ENCODE measurements at places on chromosomes 2 and 18.

DNA sequence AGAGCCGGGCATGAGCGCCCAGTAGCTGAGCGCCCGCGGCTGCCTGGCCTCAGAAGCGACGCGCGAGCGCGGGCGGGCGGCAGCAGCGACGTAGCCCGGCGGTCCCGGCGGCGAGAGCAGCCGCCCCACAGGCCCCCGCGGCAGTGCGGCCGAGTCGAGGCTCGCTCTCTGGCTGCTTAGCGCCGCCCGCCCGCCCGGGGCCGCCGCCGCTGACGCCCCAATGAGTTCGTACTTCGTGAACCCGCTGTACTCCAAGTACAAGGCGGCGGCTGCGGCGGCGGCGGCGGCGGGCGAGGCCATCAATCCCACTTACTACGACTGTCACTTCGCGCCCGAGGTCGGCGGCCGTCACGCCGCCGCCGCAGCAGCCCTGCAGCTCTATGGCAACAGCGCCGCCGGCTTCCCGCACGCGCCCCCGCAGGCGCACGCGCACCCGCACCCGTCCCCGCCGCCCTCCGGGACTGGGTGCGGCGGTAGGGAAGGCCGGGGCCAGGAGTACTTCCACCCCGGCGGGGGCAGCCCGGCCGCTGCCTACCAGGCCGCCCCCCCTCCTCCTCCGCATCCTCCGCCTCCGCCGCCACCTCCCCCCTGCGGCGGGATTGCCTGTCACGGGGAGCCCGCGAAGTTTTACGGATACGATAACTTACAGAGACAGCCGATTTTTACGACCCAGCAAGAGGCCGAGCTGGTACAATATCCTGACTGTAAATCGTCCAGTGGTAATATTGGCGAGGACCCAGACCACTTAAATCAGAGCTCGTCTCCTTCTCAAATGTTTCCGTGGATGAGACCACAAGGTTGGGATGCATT lies 847 bp downstream of the HOXD8 start:
- no peak for DNase-seq

DNA sequence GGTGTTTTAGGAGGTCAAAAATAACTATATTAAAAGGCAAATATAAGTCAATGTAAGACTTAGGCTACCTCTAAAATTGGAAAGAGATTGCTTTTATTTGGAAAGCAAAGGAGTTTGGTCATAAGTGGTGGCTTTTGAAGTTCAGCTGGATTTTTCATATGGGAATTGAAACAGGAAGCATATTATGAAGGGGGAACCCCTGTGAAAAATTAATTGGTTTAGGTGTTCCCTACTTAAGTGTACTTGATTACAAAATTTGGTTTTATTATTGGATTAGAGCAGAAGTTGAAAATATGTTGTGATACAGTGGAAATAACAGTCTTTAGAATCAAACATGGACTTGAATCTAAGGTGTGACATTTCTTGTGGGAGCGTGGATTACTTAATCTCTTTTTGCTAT lies 121.4 kb upstream of the TTC27 start:
- DNase-seq: no peak

GRCh38 chr2:60958361-60958760 lies 59.2 kb upstream of the PEX13 start:
- no peak for DNase-seq

DNA sequence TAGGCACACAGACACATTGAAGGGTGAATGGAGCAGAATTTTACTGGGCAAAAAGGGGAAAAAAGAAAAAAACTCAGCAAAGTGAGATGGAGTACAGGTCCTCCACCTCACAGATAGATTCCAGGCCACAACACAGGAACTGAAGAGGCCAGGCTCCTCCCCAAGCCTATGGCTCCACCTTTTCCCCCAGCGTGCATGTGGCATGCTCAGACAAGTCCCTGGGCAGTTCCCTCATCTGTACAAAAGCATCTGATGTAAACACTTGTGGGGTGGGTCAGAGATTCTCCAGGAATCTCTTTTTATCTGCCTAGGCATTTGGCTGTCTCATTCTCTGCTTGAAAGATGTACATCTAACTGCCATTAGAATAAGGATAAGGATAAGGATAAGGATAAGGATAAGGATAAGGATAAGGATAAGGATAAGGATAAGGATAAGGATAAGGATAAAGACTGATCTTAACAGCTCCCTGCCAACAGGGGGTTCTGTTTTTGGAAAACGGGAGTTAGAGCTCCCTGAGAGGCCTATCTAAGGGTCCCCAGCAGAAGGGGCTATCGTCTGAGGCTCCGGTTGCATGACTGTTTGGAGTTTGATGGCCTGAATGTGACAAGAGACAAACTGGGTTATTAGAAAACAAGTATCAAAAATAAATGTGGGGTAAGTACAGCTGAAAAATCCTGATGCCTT lies 17.2 kb upstream of the ASXL3 start:
- no peak for DNase-seq

- no peak for DNase-seq
Observed at GRCh38 chr2:75545387-75545786, 15.4 kb downstream of the EVA1A start.

DNA sequence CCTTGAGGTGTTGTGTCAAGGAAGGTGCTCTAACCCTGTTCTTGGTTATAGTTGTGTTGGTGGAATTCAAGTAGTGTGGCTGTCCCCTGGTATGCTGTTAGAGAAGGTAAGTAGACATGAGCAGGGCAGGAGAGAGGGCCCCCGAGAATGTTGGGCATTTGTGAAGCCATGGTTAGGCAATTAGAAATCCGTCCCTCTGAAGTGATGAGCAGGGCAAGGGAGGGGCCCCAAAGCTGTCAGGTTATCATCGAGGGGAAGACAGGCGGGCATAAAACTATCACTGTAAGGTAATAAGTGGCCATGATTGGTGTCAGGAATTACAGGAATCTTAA lies 5.2 kb downstream of the XRCC5 start:
- no peak for DNase-seq

DNA sequence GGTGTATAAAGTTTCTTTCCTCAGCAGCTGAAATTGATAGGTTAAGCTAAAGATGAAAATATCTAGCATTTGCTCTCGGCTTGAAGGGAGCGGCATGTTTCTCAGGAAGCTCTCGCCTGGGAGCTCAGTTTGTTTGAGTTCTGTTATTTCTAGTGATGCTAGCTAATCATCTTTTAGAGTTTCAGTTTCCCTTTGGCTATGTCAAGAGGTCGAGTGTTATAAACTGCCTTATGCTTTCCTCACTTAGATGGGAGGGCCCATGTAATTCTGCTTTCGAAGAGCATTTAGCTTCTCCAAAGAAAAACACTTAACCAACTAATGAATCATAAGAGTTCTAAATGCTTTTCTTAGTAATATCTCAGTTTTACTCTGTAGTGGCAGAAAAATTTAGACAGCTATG lies 33.6 kb downstream of the PLCL1 start:
- no peak for DNase-seq

DNA sequence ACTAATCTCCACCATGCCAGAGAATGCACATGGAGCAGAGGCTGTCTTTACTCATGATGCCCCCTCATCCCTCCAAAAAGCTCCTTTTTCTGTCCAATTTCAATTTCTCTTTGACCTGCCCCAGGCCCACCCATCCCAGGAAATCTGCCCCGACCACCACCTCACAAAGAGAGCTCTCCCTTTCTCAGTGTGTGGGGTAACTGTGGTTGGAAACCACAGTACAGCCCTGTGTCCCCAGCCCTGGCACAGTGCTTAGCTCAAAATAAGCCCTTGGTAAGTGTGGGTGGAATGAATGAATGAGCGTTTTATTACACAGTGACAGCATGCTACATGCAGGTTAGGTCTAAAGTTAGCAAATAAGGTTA lies 43.7 kb upstream of the CAB39 start:
- no peak for DNase-seq

DNA sequence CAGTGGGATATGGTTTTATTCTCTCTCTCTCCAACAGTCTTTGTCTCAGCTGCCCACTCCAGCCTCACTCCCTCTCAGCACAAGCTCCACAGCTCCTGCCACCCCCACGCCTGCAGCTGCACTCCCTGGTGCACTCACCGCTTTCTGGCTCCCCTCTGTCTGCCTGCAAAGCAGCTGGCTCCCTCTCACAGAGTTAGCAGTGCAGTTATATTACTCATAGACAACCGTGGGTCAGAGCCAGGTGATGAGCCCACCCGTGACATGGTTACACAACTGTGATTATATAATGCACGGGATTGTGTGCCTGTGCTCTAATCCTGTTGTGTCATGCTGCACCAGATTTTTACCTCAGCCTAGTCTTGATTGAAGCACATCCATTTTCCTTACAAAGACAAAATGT lies 276.9 kb upstream of the CHAC2 start:
- no peak for DNase-seq

- DNase-seq: no peak
Observed at GRCh38 chr18:47149457-47150028, 757 bp downstream of the HDHD2 start.

GRCh38 chr2:40396124-40396523 lies 55.8 kb downstream of the SLC8A1 start:
- DNase-seq: no peak

All from stimulated activated CD8-positive, alpha-beta memory T cell treated with anti-CD3 and anti-CD28 coated beads, Interleukin-4, amount 100 ng/mL, for 1 hour (primary cell).